ENCODE measurements at places on chromosomes 1 and 21.

GRCh38 chr21:45167796-45168222 is 93.4 kb downstream of the ADARB1 start:
- DNase-seq, result no peak

DNA sequence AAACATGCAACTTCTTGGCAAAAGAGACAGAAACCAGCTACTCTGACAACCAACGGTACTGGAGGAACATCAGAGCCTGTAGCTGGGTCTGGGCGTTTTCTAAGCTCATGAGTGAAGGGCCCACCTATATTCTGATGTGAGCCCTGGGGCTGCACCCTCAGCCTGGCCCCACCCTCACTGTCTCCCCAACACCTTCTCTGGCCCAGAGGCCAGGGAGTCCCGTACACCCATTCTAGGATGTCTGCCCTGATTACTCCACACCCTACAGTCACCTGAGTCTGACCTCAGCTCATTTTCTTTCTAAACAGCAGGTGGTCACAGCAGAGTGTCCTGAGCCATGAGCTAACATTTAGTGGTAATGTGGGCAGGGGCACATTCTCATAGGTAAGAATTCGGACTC is 439.2 kb downstream of the MATN1 start:
- DNase-seq, result no peak

DNA sequence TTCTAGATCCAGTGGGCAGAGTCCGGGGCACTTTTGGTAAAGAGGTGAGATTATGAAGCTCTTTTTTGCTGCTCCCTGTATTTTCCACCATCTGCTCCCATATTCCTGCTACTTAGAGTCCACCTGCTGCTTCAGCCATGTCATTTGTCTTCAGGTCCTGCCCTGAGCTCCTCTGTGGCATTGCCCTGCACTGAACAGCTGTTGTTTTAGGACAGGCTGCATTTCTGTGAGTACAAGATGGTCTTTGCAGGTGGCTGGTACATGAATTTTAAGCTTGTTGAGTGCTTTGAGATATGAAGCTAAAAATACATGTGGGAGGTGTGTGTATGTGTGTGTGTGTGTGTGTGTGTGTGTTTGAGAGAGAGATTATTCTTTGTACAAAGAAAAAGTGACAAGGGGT is 21.9 kb downstream of the MT1HL1 start:
- DNase-seq, result no peak

DNA sequence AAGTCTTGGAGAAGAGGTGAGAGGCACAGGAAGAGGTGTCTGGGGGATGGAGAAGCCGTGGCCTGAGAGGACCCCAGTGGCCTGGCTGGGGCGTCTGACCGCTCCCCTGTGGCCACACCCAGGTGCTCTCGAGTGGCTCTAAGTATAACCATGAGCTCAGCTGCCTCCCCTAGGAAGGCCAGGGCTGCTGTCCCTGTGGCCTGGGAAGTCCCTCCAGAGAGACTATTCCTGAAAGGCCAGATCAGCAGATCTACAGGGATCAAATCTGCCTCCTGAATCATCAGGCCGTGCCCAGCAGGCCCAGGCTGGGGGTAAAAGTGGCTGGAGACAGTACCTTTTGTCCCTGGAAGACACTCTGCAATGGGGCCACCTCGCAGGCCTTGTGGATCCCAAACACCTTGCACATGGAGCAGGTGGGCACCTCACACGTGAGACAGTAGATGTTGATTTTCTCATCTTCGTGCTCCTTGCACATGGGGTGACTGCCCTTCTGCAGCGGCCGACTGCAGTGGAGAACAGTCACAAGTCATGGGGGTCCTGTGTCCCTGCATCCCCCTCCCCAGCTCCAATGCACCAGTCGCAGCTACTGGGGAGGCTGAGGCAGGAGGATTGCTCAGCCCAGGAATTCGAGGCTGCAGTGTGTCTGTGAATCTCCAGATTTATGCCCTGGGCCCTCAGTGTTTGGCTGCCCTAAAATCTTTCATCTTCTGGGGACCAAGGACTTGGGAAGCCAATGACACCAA is 6.4 kb downstream of the TRIM63 start:
- DNase-seq, result no peak

- DNase-seq, result no peak
Measured at GRCh38 chr21:45401916-45402900, 2.8 kb upstream of the COL18A1 start.
